ENCODE measurements at places on chromosomes 7 and 10.

GRCh38 chr7:38819463-38819862, 89.5 kb downstream of the VPS41 start:
- DNase-seq, result no peak

- DNase-seq, result no peak
Measured at GRCh38 chr10:130361351-130362105, 225.3 kb downstream of the GLRX3 start.

- DNase-seq, result no peak
Measured at GRCh38 chr10:48767373-48768143, 82.9 kb downstream of the WDFY4 start.

GRCh38 chr7:103613655-103614642, 167.9 kb upstream of the SLC26A5 start:
- DNase-seq, result peak; percentile 15

GRCh38 chr10:95559471-95559870, 1.7 kb downstream of the SORBS1 start:
- no peak for DNase-seq

GRCh38 chr7:33101906-33102305, 7.3 kb downstream of the RP9 start:
- peak; percentile 15 for DNase-seq

- no peak for DNase-seq
Measured at GRCh38 chr10:117362313-117362712, 12.9 kb downstream of the PDZD8 start.

DNA sequence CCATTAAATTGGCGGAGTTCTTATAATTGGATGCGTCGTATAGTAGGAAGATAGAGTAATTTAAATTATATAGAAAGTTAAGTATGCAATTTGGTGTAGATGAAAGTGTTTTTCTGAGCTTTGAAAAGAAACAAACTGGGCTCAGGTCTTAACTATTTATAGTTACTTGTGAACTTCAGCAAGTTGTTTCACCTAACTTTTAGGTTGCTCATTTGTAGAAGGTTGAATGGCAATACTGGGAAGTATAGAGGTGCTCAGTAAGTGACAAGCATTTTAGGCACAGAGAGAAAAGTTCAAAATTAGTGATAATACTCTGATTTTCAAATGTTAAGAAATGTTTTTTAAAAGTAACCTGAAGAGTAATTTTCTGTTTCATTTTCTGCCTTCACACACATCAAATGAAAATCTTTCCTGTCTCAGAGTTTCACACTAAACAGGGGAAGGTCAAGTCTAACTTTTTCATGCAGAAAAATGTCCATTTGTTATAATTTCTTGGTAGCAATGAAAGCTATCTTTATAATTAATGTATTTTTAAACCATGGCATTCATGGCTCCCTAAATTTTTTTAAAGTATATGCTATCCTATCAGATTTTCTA, 146.5 kb downstream of the PHF14 start:
- DNase-seq, result no peak

- peak; percentile 74 for DNase-seq
Measured at GRCh38 chr10:103870516-103870915, 15.1 kb upstream of the SH3PXD2A start.

- no peak for DNase-seq
Measured at GRCh38 chr10:128950916-128951275, 516.1 kb upstream of the MGMT start.

- peak; percentile 89 for DNase-seq
Measured at GRCh38 chr10:3526727-3527501, 258.1 kb downstream of the KLF6 start.

GRCh38 chr10:49649294-49649693, 30.2 kb upstream of the C10orf53 start:
- no peak for DNase-seq

- no peak for DNase-seq
Measured at GRCh38 chr10:130656187-130656575, 520.0 kb downstream of the GLRX3 start.

DNA sequence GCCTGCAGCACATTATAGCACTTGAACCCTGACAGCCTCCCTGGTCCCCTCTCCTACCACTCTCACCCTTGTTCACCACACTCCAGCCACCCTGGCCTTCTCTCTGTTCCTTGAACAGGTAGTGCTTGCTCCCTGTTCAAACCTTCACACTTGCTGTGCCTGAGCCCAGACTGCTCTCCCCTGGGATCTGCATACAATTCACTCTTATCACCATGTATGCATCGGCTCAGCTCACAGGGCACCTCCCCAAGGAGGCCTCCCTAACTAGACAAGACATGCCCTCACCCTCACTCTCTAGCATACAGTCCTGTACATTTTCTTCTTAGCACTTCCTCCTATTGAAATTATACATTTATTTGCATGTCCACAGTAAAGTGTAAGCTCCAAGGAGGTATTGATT, 59.3 kb downstream of the FAM13C start:
- DNase-seq, result no peak

- DNase-seq, result no peak
Measured at GRCh38 chr7:40758590-40758989, 623.8 kb downstream of the SUGCT start.

DNA sequence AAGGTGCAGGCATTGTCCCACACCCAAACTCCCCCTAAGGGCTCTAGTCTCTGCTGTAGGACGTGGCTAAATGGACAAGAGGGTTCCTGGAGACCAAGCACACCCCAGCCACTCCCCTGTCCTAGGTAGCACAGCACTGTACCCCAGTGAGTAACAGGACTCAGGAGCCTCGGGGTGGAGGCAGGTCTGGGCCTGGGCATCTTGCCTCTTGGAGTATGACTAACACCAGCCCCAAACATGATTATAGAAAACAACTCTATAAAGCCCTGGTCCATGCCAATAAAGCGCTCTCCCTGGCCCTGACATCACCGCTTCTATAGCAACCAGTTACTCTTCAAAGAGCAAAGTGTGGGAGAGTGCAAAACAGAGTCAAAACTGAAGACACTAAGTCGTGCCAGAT, 195.0 kb downstream of the CALN1 start:
- DNase-seq, result no peak

DNA sequence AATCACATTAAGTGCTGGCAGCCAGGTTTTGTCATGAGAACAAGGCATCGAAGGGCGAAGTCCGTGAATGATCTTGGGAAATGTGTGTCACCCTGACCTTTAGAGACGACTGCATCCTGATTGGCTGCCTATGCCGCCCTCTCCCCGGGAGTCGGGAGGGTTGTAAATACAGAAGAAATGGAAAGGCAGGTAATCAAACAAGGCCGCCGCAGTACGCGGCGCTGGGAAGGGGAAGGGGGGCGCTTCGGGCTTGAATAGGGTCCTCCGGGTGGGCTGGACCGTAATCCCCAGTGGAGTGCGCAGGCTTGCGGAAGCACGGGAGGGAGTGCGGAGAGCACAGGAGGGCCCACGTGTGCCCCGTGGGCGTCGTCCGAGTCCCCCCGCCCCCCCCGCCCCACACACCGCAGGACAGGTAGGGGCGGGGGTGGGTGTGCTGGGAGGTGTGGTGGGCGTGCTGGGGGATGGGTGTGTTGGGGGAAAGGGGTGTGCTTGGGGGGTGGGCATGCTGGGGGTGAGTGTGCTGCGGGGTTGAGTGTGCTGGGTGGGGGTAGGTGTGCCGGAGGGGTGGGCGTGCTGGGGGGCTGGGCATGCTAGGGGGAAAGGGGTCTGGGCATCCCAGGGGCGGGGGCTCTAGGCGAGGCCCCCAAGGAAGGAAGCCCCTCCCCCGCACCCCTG, 169.4 kb downstream of the ARHGAP12 start:
- peak; percentile 73 for DNase-seq

GRCh38 chr10:128027822-128028507, 98.3 kb downstream of the MKI67 start:
- no peak for DNase-seq

- peak; percentile 84 for DNase-seq
Measured at GRCh38 chr10:118241229-118242137, 100.6 kb downstream of the FAM204A start.

- DNase-seq, result peak; percentile 50
Measured at GRCh38 chr10:77463967-77464745, 173.5 kb downstream of the KCNMA1 start.

- no peak for DNase-seq
Measured at GRCh38 chr7:119748991-119749390, 524.0 kb upstream of the KCND2 start.

DNA sequence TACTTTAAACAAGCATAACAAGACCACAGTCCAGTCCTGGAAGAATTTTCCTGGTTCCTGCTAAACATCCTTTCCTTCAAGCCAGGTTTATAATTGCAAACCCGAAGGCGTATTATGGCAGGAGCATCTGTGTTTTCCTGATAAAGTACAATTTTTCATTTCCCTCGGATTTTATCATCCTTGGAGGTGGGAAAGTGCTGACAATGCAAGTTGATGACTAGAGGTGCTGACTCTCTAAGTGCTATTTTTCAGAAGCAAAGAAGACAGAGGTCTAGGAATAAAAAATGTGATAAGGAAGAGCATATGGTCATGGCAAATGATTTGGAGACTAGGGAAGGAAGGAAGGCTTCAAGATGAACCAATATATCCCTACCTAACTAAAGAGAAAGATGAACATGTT, 703.2 kb upstream of the LRRN3 start:
- DNase-seq, result no peak

- DNase-seq, result no peak
Measured at GRCh38 chr10:33045421-33045820, 87.4 kb upstream of the ITGB1 start.

- DNase-seq, result no peak
Measured at GRCh38 chr7:7772397-7772821, 54.0 kb upstream of the RPA3 start.

GRCh38 chr10:3203016-3203811, 30.6 kb upstream of the PITRM1 start:
- DNase-seq, result no peak

DNA sequence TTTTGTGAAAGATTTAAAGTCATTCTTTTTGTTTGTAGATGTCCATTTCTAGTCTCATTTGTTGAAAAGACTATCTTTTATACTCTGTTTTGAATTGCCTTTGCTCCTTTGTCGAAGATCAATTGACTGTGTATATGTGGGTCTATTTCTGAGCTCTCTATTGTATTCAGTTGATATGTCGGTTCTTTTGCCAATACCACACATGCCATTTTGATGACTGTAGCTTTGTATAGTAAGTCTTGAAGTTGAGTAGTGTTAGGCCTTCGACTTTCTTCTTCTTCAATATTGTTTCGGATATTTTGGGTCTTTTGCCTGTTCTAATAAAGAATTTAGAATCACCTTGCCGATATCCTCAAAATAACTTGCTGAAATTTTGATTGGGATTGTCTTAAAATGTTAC, 104.5 kb downstream of the CCSER2 start:
- DNase-seq, result no peak

DNA sequence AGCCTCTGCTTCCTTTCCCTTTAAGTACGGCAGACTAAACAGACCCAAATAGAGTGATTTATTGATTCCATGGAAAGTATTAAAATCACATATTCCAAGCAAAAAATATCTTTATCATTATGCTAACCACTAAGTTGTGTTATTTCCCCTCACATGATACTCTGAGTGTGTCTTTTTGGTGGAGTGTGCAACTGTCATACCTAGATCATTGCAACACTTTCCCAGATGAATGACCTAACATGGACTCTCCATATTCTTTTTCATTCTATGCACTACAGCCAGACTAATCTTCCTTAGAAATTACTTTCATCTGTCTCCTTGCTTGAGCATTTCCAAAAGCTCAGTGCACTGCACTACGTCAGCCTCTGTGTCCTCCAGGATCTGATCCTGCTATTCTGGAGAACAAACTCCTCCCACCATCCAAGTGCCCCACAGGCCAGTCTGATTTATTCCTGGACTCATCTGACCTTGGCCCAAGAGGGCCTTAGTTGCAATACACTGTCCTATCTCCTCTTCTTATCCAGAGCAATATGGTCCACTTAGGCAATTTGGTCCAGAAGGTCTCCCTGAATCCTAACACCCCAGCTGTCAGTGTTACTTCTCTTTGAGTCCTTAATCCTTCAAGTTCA, 263.3 kb upstream of the KLF6 start:
- DNase-seq, result no peak

DNA sequence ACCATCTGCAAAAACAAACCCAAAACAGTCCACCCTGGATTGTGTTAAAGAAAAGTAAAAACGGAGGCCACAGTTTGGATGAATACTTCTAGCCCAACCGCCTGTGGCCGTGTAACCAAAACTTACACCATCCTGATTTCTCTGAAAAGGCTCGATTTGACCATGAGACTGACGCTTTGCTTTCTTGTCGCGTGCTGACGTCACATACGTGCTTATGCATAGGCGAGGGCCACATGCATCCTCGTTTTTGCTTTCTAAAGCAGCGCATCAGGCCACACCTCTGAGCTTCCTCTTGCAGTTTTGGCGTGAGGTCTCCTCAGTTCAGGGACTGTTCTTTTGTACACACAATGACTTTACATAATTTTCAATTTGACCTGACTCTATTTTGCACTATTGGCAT, 526.6 kb downstream of the GLRX3 start:
- DNase-seq, result no peak

- DNase-seq, result no peak
Measured at GRCh38 chr7:43077732-43078391, 34.6 kb upstream of the HECW1 start.

GRCh38 chr10:8444630-8445029, 390.1 kb downstream of the GATA3 start:
- DNase-seq, result no peak

DNA sequence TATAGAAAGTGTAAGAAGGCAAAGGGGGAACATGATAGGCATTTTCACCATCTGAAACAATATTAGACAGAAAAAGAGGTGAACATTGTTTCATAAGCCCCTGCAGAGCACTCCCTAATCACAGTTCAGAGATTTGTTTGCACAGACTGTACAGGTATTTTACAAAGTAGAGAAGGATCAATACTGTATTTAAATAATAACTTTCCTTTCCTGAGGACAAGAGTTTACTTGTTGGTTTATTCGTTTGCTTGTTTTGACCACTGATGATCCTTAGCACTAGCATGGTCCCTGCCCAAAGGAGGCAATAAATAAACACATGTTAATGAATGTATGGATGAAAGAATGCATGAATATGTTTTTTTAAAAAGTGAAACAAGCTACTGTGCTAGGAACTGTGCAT, 690.1 kb upstream of the COBL start:
- no peak for DNase-seq

- DNase-seq, result peak; percentile 88
Measured at GRCh38 chr10:2979306-2979705, 88.0 kb upstream of the PFKP start.
